ENCODE measurements at places on chromosomes 16 and 17.

DNA sequence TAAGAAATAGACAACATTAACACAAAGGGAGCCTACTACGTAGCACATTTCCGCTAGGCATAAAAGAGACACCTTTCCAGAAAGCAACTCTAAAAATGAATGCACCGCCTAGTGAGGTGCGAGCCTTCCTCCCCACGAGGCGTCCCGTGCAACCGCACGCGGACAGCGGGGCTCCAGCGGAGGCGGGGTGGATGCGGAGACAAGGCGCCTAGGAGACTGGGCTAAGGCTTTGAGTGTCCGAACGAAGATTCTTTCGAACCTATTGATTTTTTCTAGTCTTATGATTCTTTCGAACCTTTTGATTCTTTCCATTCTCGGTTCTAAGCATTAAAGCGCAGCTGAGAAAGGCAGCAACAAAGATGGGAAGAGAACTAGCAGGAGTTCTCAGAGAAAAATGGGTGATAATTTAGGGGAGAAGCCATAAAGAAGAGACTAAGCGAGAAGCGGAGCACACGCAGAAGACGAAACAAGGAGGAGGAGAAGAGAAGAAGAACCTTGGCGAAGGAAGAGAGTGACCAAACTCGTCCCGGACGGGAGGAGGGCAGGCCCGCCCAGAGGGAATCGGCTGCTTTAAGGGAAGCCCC lies 394 bp upstream of the CPD start:
- H3K4me3 ChIP-seq, result peak overlapping the region; percentile 90
- no peak for DNase-seq
- no peaks in the 10 kb centered on the region for H3K36me3 ChIP-seq
- H3K27ac ChIP-seq, result peak overlapping the region; percentile 85

DNA sequence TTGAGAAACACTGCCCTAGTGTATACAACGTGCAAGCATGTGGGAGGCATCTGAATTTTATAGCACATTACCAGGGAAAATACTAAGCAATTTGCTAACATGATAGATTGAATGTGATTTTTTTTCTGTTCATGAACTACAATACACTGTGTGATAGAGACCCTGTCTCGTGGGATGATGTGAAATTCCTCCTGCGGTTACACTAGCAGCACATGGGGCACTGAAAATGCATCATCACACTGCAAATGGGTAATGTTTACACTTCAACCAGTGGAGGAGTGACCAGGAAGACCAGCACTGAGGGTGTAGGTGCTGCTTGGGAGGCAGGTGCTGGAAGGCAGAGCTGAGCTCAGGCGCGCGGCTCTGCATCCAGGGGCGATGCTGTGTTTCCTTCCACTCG lies 28.8 kb downstream of the ORC6 start:
- H3K4me1 ChIP-seq, result no peaks in the 10 kb centered on the region
- H3K27me3 ChIP-seq, result no peaks in the 10 kb centered on the region
- H3K27ac ChIP-seq, result no peak overlapping the region
- H3K4me3 ChIP-seq, result no peak overlapping the region
- no peaks in the 10 kb centered on the region for H3K36me3 ChIP-seq

DNA sequence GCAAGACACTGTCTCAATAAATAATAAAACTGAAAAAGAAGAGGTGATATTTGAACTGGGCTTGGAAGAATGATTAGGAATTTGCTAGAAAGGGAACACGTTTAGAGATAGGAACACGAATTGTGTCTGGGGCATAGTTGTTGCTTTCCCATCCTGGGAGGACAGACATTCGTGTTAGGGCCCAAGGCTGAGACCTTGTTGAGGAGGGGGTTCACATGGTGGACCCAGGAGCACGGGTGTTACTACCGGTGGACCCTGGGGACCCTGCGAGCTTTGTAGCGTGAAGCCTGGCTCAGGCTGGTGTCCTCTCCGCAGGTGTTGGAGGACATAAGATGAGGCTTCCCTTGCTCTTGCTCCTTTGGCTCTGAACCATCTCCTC lies 1.2 kb downstream of the ACSF3 start:
- peak overlapping the region; percentile 69 for H3K4me3 ChIP-seq
- H3K27ac ChIP-seq, result peak overlapping the region; percentile 51
- peaks cover 3% of the 10 kb centered on the region for H3K36me3 ChIP-seq
- no peaks in the 10 kb centered on the region for H3K27me3 ChIP-seq
- peaks cover 61% of the 10 kb centered on the region for H3K4me1 ChIP-seq
- no peak for DNase-seq

DNA sequence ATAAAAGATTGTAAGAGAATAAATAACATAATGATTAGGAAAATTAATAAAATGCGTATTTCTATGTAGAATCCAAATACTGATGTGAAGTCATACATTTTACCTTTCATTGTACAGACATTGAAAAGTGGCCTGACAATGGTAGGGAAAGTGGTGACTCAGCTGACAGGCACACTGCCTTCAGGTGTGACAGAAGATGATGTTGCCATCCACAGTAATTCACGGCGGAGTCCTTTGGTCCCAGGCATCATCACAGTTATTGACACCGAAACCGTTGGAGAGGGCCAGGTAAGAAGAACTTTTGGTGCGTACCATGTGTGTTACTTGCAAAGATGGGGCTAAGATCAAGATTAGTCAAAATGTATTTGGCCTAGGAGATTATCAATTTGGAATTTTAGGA lies 232.8 kb downstream of the BCAS3 start:
- H3K4me1 ChIP-seq, result no peaks in the 10 kb centered on the region
- H3K36me3 ChIP-seq, result no peaks in the 10 kb centered on the region
- H3K27ac ChIP-seq, result no peak overlapping the region
- H3K4me3 ChIP-seq, result no peak overlapping the region
- no peak for DNase-seq
- no peaks in the 10 kb centered on the region for H3K27me3 ChIP-seq

DNA sequence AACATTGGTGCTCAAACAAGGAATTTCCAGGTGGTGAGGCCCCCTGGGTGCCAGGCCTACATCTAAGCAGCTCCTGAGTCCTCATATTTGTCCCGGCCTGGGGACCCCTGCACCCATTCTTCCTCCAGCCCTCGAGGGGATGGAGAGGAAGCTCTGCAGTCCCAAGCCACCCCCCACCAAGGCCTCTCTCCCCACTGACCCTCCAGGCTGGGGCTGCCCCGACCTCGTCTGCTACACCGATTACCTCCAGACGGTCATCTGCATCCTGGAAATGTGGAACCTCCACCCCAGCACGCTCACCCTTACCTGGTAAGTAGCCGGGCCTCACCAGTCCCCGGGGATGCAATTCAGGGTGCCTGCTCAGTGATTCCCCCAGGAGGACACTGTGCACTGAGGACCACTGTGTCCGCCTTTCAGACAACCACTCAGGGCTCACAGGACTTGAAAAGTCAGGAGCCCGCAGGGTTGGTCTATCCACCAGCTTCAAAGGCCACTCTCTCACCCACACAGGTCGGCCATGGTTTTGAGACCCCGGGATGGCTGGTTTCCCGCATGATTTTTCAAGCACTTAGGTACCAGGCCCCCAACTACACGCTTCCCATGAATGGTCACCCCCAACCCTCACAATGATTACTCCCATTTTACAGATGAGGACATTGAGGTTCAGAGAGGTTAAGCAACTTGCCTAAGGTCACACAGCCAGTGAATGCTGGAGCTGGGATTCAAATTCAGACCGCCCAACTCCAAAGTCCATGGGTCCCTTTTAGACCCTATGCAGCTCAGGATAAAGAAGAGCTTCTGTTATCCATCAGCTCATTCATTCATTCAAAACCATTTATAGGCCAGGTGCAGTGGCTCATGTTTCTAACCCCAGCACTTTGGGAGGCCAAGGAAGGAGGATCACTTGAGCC lies 32.4 kb downstream of the IL21R start:
- peaks cover 79% of the 10 kb centered on the region for H3K36me3 ChIP-seq
- no peak overlapping the region for H3K4me3 ChIP-seq
- H3K27ac ChIP-seq, result no peak overlapping the region
- DNase-seq, result no peak
- H3K27me3 ChIP-seq, result no peaks in the 10 kb centered on the region

DNA sequence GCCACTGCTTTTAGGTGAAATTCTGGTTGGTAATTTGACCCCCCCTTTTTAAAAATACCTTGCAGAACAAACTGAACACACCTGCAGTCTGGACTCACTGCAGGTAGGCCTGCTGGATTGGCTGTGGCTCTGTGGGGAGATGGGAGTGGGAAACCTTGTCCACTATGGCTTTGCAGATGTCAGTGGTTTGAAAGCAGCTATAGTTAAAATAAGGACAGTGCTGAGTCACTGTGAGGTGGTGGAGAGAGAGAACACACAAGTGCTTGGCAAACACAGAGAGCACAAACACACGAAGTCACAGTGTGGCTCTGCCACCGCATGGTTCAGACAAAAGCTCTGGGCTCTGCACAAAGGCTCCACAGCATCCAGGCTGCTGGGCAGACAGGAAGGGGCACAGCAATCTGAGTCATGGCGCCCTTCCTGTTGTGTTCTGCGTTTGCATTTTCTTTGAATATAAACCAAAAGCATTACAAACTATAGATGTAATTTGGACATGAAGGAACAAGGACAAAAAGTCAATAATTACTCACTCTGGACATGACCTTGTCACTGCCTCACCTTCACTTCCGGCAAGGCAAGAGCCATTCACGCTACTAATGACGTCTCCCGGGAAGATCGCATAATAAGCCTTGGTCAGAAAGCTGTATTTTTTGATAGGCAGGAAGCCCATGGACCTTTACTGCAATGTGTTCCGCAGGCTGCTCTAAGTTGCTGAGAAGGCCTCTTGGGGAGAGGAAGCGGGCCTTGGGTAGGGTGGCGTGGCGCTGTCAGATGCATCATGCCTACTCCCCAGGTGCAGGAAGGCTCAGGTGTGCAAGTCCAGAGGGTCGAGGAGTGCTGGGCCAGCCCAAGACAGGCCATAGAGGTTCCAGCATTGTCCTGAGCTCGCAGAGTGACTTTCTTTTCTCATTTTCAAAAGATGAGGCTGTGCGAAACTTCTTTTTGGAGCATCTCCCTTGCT lies 60.1 kb upstream of the MED9 start:
- no peaks in the 10 kb centered on the region for H3K36me3 ChIP-seq
- no peak overlapping the region for H3K4me3 ChIP-seq
- no peaks in the 10 kb centered on the region for H3K27me3 ChIP-seq
- H3K27ac ChIP-seq, result no peak overlapping the region
- H3K4me1 ChIP-seq, result peaks cover 15% of the 10 kb centered on the region

Measured in CD4-positive, alpha-beta memory T cell (primary cell).